ENCODE measurements at places on chromosomes 16 and 17. TPM values are rescaled to one million over a fixed set of nuclear protein-coding genes. Genes with fewer than 3 reads are reported as not detected.

The NOTUM gene
- total RNA-seq, result not detected

The SLC47A1 gene
- 0.29 TPM for total RNA-seq

The MILR1 gene
- 3.3 TPM for total RNA-seq

The TEKT5 gene
- total RNA-seq, result 1.1 TPM

The TSNAXIP1 gene
- not detected for total RNA-seq

The ZG16B gene
- total RNA-seq, result 1.5 TPM

The TMEM238L gene
- total RNA-seq, result not detected

The AOC3 gene
- total RNA-seq, result 0.52 TPM

The CTU2 gene
- 39.9 TPM for total RNA-seq
